ENCODE measurements at places on chromosomes 12 and 14.

GRCh38 chr12:69821456-69822159 lies 3.4 kb upstream of the MYRFL start:
- DNase-seq = no peak

GRCh38 chr14:36520601-36521525 lies 831 bp upstream of the NKX2-1 start:
- peak; percentile 18 for DNase-seq

DNA sequence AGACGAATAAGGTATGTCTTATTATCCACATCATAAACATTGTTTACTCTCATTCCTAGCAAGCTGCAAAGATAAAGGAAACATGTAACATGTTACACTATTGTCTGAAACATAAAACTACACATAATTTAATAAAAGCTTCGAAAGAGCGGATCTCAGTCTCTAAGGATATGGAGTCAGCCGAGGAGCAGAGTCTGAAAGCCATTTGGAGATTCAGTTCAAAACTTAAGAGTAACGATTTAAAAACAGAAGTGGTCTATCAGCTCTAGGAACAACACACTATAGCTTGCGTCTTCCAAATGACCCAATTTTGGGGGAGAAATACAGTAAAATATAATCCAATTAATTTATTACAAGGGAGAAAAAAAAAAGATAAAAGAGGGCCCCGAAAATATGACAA lies 775 bp downstream of the NEMF start:
- no peak for DNase-seq

GRCh38 chr14:105187935-105188524 lies 6.9 kb upstream of the NUDT14 start:
- DNase-seq = no peak

- no peak for DNase-seq
Measured at GRCh38 chr12:96091833-96092232, 56.4 kb upstream of the LTA4H start.

DNA sequence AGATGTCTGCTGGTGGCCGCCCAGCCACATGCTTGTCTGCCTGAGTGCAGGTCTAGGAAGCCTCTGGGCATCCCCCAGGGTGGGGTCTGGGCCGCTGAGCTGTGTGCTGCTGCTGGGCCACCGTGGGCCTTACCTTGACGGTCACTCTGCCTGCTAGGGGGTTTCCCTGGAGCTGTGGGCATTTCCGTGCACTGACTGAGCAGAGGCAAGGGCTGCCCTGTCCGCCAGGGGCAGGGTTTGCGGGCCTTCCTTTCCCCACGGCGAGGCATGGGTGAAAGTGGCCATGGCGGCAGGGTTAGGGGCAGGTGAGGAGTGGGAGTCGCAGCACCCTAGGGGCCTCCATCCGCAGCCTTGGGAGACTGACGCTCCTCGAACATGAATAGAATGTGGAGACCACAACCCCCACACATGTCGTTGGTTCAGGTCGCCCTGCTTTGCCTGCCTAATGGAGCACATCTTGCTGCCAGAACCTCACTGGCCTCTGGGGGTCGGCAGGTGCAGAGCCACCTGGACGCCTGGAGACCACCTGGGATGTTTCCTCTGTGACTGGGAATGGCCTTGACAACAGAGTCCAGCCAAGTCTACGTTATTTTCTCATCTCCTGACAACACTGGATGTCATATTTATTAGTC lies 2.5 kb downstream of the ZBTB42 start:
- no peak for DNase-seq

GRCh38 chr14:21191809-21192446 lies 36.1 kb upstream of the OR5AU1 start:
- peak; percentile 18 for DNase-seq

- DNase-seq = no peak
Measured at GRCh38 chr14:98270201-98270600, 1001.8 kb downstream of the BCL11B start.

DNA sequence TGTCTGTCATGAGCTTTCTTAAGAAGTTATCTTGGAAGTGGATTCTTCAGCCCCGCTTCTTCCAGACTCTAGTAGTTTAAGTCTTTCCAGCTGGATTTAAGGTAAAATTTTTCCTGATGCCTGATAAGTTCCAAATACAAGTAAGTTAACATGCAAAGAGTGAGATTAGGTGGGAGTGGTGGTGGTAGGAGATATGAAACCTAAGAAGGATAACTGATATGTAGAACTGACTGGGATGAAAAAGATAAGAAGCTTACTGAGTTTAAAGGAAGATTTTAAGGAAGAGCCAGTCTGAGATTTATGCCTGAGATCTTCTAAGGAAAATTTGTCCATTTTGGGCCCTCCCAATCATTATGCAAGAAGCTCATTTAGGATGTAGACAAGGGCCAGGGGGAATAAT lies 250.9 kb upstream of the SYT10 start:
- DNase-seq = no peak

- no peak for DNase-seq
Measured at GRCh38 chr12:76714415-76714814, 49.5 kb upstream of the ZDHHC17 start.

DNA sequence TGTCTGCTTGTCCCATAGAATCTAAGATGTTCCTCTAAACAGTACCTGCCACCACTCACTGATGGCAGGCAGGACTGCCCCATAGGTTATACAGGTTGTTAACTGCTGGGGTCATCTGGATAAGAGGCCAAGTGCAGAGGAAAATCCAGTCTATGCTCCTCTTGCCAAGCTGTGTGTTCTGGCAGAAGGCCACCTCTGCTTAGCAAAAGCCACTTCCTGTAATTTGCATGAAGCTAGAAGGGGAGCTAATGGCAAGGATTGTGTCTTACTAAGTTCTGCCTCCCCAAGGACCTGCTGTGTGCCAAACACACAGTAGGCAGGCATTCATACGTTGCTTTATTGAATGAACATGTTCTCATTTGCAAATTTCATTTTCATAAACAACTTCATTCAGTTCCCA lies 445.4 kb downstream of the BCL11B start:
- no peak for DNase-seq

DNA sequence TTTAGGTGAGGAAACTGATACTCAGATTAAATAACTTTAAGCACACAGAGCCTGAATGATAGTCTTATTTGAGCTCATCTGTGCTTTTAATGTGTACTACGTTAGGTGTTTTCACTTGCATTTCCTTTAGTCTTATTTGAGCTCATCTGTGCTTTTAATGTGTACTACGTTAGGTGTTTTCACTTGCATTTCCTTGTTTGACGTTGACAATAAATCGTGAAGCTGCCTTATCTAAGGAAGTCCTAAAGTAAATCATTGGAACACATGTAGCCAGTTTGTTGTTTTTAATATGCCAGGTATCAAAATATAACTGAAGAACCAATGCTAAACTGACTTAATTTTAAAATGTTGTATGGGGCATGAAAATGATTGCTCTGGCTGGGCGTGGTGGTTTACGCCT lies 2.0 kb downstream of the RAP1B start:
- DNase-seq = no peak

- DNase-seq = no peak
Measured at GRCh38 chr14:56412468-56413434, 166.8 kb upstream of the TMEM260 start.

DNA sequence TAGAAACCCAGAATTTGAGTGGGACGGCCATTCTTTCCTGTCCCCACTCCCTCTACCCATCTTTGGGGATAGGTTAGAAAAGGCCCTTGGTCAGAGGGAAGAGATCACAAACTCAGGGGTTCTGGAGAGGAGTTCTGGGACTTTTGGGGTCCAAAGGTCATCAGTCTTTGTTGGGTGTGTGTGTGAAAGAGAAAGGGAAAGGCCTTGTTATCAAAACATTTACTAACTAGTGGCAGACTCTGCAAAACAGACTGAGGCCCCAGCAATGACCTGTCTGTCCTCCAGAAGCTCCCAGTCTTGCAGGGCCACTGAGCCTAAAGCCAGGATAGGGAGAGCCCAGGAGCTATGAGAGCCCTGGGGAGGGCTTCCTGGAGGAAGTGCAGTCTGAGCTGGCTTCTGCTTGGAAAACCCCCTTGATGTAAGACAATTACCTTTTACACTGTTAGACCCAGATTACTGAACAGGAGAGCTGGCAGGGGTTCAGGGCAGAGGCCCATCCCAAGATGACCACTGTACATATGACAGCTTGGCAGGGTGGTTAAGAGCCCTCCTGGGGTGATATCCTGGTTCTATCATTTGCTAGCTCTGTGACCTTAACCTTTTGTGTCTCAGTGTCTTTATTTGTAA lies 429.1 kb upstream of the CCDC196 start:
- no peak for DNase-seq

GRCh38 chr12:1820191-1820895 lies at the start of gene LRTM2:
TSS of gene LRTM2 (plus strand) at chr12:1820565. CDS start at chr12:1828149, 7,584 bp downstream.
- DNase-seq = no peak

DNA sequence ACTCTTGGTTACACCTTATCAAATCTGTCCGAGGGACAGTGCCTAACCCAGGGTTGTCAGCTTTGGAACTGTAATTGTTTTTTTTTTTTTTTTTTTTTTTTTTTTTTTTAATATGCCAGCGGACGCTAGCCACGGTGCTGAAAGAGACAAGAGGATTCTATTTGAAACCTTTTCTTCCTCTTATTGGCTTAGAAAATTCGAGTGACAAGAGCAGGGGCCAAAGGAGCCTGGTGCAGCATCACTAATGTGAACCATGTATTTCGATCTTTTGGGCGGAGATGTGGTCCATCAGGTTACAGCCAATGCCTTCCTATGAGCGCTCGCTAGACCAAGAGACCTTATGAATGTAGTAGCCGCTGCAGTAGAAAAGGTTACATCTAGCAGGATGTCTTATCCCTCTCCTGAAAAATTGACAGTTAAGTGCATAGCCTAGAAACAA lies 922 bp downstream of the PTPRR start:
- DNase-seq = peak; percentile 11

DNA sequence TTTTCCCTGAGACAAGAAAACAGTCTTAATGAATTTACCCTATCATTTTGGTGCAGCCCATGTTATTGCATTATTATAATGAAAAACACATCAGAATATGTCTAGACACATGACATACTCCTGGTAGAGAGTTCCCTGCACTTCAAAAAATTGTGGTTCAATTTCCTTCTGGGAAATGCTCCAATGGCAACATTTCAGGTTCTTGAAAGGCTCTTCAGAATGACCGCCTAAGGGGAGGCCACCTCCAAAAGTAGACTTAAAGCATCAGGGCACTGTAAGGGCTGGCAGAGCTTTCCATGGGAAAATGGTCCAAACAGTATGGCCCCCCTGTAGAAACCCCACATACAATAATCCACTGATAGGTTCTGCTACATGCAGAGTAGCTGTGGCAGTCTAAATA lies 110.7 kb downstream of the SLC25A21 start:
- peak; percentile 57 for DNase-seq

DNA sequence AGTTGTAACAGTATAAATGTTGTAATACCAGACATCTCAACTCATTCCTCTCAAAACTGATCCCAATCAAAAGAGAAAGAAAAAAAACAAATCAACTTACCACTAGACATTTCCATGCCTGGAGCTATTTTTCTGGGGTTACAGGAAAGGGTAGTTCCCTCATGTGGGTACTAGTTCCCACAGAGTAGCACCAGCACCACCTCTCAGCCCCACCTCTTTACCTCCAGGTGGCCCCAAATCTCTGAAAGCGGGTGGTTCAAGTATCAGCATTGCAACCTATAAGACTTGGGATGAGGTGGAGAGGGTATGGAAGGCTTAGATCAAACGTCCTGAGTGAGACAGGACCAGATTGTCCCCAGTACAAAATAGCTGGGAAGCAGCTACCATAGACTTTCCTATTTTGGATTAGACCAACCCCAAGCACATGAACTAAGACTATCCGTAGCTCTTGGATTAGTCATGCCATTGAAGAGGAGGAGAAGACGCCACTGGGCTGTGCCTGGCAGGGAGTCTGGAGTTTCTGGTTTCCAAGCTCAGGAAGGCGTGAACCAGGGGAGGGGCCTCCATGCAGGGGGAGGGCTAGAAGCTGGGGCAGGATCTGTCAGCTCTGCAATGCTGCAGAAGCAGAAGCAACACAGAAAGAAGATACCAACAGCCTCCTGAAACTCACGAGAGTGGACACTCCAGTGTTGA lies at the start of gene SLC39A2:
Gene SLC39A2, plus strand, starts transcription at position 620 of the 693 bp plus-strand sequence. CDS start 154 bp downstream, outside the sequence.
- peak; percentile 74 for DNase-seq

GRCh38 chr12:105355752-105356151 lies 25.3 kb downstream of the C12orf75 start:
- DNase-seq = peak; percentile 42

DNA sequence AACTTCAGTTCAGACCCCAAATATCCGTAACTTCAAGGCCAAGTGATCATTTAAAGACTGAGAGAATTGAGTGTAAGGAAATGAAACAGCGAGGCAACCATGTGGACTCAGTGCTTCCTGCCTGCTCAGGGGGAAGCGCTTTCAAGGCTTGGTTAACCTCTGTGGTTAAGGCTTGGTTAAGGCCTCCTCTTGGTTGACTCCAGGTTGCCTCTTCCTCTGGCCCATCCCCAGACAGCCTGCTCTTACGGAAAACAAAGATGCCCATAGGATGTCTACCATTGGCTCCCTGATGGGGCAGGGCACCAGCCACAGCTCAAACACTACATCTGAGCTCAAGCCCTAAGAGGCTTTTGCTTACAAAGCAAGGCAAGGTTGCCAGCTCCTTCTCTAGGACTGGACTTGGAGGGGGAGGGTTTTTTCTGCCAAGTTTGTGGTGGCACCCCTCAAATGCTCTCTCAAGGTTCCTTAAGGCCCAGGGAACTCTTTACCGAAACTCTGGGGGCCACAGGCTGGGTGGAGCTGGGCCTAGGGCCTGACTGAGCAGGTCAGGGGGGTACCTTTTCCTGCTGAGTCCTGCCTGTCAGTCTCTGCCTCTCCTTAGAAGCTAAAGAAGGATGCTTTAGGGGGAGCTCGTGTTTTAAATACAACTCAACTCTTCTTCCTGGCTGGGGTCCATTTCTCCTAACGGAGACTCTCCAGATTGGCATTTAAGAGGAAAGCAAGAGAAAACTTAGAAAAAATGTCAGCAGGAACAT lies 13.7 kb downstream of the COL2A1 start:
- DNase-seq = no peak

- DNase-seq = no peak
Measured at GRCh38 chr12:130334937-130335336, 2.8 kb upstream of the PIWIL1 start.

DNA sequence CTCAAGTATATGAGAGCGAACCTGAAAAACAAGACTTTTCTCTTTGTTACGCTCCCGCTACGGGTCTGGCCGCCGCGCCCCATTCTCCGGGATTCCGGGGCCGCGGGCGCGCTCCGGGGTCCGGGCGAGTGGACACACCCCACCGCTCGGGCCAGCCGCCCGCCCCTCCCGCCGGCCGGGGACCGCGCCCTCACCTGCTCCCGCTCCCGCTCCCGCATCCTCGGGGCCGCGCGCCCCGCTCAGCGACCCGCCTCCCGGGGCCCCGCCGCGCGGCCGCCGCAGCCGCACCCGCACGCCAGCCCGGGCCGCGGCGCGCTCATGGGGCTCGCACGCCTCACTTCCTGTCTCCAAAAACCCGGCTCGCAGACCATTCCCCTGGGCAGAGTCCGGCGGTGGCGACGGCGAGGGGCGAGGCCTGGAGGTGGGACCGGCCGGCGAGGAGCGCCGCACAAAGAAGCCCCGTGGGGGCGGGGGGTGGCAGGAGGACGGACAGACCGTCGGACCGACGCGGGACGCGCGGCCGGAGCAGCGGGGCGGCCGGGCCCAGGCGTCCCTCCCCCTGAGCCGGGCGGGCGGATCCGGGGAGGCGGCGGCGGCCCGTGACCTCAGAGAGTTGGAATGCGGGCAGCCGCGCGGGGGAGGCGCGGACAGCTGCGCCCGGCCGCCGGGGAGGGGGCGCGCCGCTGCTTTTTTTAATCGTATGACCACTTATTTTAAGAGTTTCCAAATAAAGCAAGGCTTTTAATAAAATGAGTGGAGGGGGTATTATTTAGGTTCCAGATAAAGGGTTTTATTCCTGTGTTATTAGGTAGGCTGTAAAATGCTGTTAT lies at the start of gene PTPN21:
Gene PTPN21, minus strand, starts transcription at position 551 of the 830 bp plus-strand sequence. CDS start 4,590 bp downstream, outside the sequence.
- peak; percentile 74 for DNase-seq

GRCh38 chr12:23699031-23699430 lies 250.4 kb downstream of the SOX5 start:
- DNase-seq = no peak

GRCh38 chr12:113297621-113298471 lies 37.1 kb downstream of the SLC8B1 start:
- no peak for DNase-seq

Data from fibroblast of gingiva (primary cell).